ENCODE measurements at places on chromosomes 7 and 10.

DNA sequence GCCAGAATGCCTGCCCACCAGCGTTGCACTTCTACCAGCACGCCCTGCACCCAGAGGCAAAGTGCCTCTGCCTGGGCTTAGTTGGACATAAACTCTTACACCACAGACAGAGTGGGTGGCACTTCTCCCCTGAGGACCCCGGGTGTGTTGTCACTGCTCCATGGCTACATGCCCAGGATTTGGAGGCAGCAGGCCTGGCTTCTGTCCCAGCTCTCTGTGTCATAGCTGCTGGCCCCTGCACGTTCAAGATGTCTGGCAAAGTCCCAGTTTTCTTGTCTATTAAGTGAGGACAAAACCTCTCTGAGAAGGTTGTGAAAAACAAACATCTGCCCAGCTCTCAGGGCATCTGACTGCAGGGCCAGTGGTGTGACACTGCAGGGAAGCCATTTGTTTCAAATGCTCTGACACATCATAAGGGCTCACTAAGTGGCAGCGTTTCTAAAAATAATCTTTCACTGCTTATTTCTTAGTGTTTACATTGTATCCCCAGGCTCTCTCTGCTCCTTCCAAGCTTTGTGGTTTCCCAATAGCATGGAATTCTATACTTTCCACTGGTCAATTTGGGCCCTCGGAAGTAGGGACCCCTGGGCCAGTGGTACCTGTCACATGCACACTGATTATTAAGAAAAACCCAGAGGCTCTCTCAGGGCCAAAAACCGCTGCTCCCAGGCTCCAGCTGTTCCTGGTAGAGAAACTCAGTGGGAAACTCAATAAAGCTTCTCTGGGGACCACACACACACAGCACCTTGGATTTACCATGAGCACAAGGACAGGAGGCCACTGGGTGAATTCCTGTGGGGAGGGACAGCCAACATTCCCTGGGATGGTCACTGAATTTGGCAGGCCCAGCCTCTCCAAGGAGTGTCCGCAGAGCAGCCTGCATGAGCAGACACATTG lies 86.2 kb upstream of the ANLN start:
- DNase-seq: peak; percentile 99

DNA sequence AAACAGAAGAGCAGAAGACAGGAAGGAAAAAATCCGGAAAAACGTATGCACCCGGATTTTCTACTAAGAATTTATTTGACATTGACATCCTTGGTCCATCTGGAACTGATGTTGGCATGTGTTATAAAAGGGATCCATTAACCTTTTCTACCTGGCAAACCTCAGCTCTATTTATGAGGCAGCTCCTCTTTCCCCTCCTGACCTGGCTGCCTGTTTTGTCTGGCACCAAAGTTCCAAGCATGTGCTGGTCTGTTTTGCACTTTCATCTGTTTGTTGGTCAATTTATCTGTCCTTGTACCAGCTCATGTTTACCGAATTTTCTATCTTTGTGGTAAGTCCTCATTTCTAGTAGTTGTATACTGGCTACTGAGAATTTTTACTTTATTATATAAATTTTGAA lies 258.0 kb downstream of the TNS3 start:
- no peak for DNase-seq

DNA sequence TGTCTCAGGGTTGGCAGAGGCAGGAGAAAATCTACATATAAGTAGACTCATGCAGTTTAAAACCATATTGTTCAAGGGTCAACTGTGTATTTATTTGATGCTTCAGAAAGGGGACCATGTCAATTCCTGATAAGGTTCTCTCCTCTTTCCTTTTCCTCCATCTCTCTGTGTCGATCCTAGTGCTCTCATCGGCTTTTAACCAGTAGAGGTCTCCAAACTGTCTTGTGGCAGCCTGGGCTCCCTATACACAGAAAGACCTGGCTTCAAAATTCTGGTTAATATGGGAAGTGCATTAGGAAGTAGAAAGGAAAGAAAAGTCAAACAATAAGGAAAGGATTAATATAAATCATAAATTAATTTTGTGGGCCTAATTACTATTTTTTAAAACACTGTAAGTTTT lies 304.4 kb upstream of the C7orf33 start:
- DNase-seq: peak; percentile 11

DNA sequence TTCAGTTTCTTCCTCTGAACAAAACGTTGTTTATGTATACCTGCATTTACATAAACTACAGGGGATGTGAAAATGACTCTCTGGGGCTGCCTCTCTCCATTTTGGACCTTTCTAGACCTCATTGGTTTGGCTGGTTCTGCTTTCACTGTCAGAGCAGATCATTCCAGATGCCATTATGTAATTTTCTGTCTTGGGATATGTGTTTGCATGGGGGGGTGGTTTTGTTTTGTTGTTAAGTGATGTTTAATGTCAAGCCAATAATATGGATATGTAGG lies 172.4 kb downstream of the LRRC4 start:
- DNase-seq: no peak

DNA sequence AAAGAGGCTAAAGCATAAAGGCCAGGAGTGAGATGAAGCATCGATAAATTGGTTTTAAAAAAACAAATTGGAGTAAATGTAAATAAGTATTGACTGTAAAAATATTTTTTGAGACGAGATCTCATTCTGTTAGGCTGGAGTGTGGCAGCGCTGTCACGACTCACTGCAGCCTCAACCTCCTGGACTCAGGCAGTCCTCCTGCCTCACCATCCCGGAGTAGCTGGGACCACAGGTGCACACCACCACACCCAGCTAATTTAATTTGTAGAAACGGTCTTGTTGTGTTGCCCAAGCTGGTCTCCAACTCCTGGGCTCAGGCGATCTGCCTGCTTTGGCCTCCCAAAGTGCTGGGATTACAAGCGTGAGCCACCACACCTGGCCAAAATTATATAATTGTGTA lies 17.8 kb downstream of the HNRNPA2B1 start:
- DNase-seq: no peak

DNA sequence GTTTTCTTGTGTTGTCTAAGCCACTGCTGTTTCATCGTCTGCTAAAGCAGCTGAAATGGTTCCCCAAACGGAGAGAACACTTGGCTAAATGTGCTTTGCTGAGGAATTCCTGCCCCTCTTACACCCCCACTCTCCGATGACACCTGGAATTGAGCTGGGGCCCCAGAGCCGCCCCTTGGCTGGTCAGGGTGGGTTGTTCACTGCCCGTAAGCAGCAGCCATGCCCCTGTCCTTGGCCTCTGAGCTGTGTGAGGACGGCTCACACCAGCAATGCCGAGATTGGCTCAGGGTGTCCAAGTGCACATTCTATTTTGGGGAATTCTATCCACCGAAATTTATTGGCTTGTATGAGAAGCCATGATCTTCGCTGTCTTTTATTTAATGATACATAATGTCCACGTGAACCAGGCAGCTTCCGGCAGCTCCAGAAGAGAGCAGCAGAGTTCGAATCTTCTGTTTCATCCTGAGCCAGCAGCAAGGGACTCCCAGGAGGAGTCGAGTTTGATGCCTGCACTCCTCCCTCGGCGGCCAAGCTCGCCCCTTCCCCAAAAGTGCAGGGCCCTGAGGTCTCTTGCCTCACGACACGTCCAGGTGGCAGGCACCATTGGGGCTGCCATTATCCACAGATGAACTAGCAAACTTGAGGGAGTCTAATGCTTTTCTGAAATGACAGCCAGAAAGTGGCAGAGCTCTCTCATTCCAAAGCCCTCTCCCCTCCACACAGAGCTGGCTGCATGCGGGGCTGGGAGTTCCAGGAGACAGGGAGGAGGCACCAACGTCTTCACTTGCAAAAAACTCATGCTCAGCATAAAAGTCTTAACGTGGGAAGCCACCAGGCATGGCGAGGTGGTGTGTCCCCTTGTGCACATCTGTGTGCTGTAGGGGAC lies 114.0 kb downstream of the WDR37 start:
- DNase-seq: no peak

- DNase-seq: no peak
These were observed 197.0 kb downstream of the STK31 start for GRCh38 chr7:23907012-23907411.

DNA sequence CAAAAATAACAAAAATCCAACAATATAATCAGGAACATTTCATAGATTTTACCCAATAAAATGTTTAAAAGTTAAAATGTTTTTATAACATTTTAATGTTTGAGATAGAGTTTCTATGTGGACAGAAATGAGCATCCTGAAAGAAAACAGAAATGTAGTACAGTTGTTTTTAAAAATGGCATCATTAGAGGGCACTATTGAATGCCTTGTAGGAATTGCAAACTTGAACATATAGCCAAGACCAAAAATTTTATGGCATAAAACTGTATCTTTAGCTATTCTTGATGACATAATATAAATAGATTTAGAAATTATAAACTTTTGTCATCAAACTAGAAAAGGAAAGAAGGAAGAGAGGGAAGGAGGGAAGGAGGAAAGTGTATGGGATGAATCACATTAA lies 1372.7 kb downstream of the GATA3 start:
- DNase-seq: no peak

DNA sequence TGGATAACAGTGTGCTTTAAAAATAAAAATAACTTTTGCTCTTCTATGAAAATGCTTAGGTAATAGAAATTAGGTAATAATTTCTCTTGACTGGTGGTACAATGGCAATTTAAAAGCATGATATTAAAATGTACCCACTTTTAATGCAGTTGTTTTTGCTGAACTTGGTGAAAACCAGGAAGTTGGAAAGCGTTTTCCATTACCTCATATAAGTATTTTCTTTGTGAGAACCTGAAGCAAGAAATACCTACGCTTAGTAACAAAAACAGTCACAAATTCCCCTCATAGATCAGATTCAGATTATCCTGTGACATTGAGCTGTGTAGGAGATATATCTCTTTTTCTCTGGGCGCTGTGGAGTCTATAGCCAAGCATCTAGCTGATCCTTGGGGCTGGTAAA lies 689.0 kb upstream of the FZD8 start:
- no peak for DNase-seq

GRCh38 chr7:84181628-84182027 lies 13.0 kb downstream of the SEMA3A start:
- DNase-seq: no peak

DNA sequence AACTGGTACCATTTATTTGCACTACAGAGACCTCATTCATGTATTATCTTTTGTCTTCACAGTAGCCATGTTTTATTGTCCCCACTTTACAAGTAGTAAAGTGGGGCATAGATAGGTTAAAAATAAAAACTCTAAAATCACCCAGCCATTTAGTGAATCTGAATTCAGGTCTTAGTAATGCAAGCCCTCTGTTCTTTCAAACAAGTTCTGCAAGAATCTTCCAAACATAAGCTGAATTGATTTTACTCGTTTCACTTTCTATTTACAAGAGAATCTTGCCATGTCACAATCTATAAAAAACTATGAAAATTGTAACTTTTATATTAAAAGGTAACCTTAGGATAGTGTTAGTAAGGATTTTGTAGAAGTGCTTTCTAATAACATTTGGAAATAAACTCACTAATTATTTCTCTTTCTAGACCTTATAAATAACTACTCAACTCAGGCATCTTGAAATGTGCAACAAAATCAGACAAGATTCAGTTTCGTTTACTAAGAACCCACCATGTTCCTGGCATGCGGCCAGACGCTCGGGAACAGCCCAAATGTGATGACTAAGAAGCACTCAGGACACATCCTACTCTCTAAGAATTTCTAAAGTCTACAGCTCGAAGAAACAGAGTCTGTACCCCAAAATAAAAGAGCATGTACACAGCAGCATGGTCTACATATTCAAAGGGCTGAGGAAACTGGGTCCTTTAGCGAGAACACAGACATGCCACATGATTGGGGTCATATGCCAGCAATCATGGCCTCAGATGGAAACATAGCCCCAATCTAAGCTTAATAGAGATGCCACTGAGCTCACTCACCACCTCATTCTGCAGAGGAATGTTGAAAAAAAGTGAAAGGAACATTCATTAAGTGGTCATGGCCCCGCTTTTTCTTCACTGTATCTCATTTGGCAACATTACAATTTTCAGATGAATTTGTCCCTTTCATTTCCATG lies 167.6 kb downstream of the AMPH start:
- DNase-seq: no peak

DNA sequence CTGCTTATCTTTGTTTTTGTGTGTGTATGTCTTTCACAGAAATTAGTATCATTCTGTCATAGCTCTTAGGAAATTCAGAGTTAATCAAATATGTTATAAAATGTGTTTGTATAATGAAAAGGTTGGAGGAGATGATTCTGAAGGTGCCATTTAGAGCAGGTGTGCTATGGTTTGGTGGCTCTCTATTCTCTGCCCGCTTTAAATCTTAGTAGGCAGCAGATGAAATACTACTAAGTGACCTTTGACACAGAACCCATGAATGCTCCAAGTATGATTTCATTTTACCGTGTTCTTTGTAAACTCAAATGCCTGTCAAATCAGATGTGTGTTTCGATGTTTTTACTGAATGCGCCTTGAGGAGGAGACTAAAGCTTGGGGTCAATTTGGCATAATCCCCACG lies 24.5 kb downstream of the ZEB1 start:
- DNase-seq: no peak

- DNase-seq: no peak
These were observed 3.4 kb upstream of the MYL7 start for GRCh38 chr7:44144426-44144967.

DNA sequence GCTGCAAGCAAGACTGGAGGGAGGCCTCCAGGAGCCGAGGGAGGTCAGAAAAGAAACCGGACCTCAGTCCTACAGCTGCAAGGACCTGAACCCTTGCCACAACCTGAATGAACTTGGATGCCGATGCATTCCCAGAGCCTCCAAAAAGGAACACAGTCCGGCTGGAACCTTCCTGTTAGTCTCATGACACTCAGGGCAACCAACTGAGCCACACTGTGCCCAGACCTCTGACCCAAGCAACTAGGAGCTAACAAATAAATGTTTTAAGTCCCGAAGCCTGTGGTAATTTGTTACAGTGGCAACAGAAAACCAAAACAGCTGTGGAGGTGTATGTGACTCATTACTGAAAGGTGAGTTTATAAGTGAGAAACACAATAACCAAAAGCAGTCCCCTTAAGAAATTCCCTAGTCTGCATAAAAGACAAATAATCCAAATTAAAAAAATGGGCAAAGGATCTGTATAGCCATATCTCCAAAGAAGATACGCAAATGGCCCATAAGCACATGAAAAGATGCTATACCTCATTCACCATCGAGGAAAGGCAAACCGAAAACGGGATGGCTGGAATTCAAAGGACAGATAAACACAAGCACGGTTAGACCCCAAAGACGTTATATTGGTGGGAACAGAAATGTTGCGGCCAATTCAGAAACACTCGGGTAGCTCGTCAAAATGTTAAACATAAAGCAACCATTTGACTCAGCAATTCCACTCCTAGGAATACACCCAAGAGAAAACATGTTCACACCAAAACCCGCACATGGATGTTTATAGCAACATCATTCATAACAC lies 24.8 kb downstream of the GNA12 start:
- no peak for DNase-seq
